ENCODE measurements at places on chromosomes 7 and 10.

GRCh38 chr7:102289057-102289456 lies 2.4 kb downstream of the SH2B2 start:
- no peak for DNase-seq

- no peak for DNase-seq
These were observed 130.9 kb downstream of the SEMA3D start for GRCh38 chr7:85055906-85056305.

- DNase-seq: peak; percentile 42
These were observed 63.2 kb downstream of the MKI67 start for GRCh38 chr10:128062881-128063563.

DNA sequence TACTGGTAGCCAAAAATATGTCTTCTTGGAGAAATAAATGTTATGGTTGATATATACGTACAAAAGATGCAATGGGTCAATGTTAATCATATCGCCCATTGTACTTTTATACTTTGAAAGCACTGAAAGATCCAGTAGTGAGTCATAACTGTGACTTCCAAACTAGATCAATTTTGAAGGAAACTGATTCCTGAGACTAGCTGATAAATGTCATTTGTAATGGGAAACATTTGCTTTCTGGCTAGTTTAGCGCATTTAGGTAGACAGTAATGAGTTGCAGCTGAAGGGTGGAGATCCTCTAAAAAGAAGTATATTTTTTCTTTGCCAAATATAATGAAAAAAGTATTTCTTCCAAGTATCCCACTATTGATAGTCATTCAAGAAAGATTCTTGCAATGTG lies 53.5 kb upstream of the ARHGAP21 start:
- no peak for DNase-seq

- no peak for DNase-seq
These were observed 50.6 kb upstream of the SRPK2 start for GRCh38 chr7:105439174-105439893.

Data from stimulated activated CD4-positive, alpha-beta T cell treated with anti-CD3 and anti-CD28 coated beads, Interleukin-4, amount 100 ng/mL, for 4 hours (primary cell).